ENCODE measurements at places on chromosomes 12 and 14.

DNA sequence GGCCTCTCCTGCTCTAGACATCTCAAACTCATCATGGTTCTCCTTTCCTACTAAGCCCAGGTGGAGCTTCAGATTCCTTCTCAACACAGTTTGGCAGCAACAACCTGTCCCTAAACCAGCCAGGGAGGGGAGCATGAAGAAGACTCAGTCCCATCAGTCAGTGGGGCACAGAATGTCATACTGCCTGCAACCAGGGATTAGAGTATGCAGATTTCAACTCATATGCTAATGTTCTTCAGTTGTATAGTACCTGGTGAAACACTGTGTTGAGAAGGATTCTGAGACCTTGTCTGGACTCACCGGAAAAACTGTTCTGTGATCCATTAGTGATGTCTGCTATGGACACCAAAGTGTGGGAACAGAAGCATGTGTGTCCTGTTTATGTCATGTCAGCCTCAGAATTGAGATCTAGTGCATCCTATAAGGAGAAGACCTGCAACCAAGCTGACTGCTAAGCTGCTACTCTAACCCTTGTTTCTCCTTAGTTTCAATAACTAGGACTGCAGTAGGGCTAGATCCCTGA lies 43.6 kb downstream of the TRPV4 start:
- DNase-seq, result no peak

DNA sequence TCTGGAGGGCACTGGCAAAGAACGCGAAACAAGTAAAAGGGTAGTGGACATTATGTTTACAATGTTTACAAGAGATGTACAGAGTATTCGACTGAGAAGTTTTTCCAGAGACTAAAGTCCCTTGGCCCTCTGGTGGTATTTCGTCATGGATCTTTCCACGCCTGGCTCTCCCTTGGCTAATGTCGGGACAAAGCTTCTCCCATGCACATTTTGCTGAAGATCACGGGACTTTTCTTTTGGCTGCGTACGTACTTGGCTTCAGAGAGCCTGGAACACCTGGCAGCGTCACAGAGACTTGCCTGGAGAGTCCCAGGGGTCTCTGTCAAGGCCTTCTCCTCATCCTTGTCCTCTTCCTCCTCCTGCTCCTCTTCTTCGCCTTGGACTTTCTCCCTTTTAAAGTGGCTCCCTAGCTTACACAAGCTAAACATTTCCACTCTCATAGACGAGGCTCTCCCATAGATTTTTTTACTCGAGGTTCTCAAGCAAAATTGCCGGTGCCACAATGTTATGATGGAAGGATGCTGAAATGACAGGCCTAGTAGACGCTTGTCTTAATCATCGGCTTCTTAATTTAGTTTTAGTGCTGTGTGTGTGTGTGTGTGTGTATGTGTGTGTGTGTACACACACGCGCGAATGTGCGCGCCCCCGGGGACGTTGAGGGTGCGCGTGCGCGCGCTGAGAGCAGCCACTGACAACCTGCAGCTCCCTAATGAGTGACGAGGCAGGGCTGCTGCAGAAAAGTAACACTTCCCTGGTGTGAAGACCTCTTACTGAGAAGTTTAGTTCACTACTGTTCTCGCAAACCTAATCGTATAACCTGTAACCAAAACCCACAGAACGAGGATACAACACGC lies 4.9 kb upstream of the FOXG1 start:
- no peak for DNase-seq

DNA sequence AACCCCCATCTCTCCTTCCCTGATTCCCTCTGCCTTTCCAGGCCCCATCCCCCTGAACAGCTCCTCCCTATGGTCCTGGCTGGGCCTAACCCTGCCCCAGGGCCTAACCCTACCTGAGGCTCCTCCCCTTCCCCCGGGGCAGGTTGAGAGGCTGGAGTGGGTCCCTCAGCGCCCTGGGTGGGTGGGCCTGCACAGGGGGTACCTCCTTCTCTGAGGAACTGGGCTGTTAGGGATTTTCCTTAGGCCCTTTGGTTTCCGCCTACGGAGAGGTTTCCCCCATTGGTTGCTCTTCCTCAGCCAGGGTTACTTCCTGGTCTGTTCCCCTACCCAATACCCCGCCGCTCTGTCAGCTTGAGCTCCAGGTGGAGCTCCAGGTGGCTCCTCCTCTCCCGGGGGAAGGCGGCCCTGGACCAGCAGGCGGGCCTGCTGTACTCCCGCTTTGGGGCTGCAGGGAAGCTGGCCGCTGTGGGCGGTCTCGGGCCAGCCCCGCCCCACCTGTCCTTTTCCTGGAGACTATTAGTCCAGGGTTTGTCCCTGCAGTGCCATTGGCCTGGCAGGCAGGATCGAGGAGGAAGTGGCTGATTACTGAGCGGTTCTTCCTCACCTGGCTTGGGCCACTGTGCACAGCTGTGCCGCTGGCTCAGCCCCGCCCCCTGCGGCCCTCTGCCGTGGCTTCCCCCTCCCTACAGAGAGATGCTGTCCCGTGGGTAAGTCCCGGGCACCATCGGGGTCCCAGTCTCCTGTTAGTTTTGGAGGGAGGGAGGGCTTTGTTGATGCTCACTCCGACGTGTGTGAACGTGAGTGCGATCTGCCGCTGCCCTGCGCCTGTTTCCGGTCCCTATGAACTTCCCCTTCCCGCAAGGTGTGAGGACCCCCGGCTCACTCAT lies 2.5 kb downstream of the C12orf57 start:
- DNase-seq, result peak; percentile 62

GRCh38 chr12:6122201-6122600 lies 2.3 kb downstream of the VWF start:
- DNase-seq, result no peak

DNA sequence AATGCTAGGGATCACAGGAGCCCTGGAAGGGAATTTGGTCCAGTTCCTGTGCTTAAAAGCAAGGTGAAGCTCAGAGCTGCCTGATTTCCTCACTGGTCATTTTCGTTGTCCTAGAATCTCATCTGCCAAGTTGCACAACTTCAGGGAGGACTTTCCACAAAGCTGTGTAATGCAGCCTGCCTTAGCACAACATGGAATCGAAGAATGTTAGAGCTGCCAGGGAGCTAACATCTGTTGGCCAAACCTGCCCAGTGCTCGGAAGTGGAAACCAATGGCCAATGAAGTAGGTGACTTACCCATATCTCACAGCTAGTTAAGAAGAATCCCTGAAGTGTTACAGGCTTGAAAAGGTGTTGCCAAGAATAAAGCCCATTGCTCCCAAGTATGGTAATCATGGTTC lies 79.9 kb upstream of the SSTR1 start:
- no peak for DNase-seq

DNA sequence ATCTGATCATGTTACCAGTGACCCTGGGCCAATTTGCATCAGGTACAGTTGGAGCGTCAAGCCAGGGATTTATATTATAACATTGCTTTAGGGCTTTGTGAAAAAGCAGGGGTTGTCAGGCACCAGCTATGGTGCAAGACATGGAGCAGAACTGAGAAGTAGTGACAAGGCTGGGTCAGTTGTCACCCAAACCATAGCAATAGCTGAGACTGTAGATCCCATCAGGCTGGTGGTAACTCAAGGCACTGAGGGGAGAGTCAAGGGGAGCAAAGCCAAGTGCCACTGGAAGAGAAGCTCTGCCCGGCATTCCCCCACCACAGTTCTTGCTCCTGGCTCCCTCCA lies 16.9 kb downstream of the BCL2L14 start:
- DNase-seq, result no peak

DNA sequence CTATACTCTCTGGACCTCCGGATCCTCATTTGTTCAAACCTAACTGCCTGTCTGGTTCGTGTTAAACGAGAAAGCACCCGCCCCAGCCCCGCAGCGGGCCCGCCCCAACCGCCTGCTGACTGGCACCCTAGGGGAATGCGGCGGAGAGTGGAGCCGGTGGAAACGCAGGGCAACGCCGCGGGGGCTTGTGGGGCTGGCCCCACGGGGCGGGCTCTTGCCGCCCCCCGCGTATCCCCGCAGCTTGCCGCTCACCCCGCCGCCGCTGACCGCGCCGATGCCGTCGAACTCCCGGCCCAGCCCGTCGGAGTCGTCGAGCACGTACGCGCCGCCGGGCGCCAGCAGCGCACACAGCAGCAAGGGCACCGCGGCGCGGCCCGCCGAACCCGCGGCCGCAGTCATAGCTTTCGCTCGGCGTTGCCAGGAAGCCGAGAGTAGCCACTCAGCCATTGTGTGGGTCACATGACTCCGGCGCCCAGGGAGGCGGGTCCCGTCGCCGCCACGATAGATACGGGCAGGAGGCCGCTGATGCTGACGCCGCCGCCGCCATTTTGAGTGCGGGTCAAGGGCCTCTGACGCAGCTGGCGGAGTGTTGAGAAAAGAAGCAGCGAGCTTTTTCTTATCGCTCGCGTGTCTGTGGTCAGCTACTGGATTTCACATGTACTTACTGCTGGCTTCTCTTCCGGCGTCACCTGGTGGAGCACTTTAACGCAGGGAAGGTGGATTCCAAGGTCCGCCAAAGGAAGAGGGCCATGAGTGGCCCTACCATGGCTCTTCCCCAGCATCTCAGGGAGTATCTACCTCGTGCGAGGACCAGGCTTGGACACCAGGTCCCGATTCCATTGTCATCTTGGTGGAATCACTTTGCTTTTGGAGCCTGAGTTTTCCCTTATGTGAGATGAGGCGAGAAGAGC lies at the start of gene GALC:
Gene GALC (minus strand): TSS at position 465 of the 911 bp plus-strand sequence. CDS start 18 bp downstream, at position 447.
- peak; percentile 98 for DNase-seq

DNA sequence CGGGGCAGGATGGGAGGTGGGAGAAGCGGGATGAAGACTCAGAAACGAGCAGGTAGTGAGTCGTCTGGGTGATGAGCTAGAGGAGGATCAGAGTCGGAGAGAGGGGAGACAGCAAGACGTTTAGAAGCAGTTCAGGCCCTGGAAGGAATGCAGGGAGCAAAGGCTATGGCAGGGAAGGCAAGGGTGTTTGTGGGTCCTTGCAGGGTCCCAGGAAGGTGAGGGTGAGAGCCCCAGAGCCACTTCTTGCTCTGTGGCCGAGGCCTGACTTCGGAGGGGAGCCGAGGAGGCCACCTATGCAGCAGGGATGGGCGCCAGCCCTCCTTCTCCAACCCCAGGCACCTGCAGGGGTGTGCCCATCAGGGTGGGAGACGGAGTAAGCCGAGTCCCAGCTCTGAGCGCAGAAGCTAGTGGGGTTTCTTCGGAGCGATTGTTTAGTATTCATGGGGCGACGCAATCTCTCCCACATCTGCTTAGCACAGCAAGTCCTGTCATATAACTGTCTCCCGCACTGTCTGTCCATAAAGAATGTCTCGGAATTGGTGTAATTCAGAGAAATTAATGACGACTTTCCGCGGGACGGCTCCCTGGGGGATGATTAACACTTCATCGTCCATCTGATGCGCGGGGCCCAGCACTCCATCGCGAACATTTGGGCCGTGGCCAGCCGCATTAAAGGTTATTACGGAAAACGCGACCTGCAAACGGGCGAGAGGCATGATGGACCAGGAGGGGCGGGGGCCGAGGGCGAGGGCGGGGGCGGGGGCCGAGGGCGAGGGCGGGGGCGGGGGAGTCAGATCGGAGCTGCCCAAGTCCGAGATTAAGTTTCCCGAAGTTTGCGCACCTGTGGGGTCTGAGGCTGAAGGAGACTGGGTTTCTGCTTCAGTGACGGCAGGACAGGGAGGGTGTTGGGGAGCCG lies 12.2 kb upstream of the CALCOCO1 start:
- DNase-seq, result no peak

DNA sequence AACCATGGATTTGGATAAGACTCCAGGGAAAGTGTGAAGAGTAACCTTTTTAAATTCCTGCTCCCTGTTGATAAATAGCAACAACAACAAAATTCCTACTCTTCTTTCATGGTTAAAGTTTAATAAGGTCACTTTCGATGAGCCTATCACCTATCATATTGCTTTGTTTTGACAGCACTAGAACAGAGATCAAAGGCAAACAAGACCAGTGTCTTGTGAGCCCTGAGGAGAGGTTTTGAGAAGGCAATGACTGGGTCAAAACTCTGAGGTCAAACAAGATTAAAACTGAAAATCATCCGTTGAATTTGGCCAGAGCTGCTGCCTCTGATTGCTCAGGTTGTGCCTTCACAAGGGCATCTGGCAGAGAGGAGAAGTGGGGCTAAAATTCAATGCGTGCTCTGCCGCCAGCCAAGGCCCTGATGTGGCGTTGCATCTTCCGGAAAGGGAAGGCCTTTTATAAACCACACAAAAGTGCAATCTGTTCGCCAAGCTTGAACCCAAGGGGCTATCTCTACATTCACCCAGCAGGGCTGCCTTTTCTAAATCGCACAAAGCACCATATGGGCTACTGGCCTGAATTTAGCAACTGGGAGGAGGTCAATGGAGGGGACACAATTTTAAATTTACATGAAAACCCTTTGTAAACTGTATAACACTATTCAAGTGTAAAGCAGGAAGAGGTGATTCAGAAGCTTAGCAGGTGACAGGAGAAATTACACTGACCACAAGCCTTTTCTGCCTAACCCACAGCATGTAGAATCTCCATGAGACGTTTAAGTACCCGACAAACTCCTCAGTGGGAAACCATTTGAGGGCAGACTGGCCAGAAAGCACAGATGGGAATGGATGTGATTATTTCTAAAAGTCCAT lies 140.8 kb downstream of the DAD1 start:
- DNase-seq, result no peak

Data from left cardiac atrium (tissue), 4 donors.